Stimulated activated CD4-positive, alpha-beta T cell treated with anti-CD3 and anti-CD28 coated beads, Interleukin-1b, Interleukin-23, amount 100 ng/mL, for 1 hour (primary cell): ENCODE measurements at places on chromosomes 5 and 9.
A peak's percentile ranks its signal among the peaks of the same experiment; 100 is the strongest.

- no peak for DNase-seq
Measured at GRCh38 chr5:94901191-94901979, 282.9 kb downstream of the SLF1 start.

DNA sequence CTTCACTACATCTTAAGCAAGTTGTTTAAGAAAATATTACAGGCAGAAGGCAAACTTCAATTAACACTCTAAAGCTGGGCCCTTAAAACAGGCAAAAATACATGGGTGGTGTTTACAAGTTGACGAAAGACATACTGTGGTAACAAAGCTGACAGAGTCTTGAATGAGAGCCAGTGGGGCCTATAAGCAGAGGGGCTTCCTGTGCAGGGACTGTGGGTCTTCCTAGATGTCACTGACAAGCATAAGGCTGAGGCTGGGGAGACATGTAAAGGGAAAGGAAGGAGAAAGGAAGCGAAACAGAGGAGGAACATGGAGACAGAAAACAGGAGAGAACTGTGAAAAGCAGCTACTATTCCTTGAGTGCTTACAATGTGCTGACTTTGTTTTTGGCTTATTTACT is 308.0 kb upstream of the RPS23 start:
- no peak for DNase-seq

GRCh38 chr5:143932584-143932983 is 120.6 kb downstream of the HMHB1 start:
- DNase-seq: no peak

GRCh38 chr9:36461323-36461722 is 61.3 kb upstream of the RNF38 start:
- DNase-seq: no peak

DNA sequence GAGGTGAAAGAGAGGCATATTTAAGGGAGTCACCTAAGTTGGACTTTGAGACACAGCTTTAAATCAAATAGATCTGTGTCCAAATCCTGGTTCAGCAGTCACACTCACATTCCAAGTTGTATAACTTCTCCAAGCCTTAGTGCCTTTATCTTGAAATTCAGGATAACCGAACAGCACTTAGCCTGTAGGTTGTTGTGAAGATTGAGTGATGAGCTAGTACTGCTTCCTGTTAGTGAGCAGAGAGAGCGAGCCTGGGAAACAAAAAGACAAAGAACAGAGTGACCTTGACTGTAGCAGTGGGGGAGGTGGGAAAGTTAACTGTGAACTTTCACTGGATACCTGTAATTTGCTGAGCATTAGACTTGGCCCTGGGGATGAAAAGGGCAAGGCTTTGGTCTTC is 22.4 kb downstream of the MAML1 start:
- no peak for DNase-seq

DNA sequence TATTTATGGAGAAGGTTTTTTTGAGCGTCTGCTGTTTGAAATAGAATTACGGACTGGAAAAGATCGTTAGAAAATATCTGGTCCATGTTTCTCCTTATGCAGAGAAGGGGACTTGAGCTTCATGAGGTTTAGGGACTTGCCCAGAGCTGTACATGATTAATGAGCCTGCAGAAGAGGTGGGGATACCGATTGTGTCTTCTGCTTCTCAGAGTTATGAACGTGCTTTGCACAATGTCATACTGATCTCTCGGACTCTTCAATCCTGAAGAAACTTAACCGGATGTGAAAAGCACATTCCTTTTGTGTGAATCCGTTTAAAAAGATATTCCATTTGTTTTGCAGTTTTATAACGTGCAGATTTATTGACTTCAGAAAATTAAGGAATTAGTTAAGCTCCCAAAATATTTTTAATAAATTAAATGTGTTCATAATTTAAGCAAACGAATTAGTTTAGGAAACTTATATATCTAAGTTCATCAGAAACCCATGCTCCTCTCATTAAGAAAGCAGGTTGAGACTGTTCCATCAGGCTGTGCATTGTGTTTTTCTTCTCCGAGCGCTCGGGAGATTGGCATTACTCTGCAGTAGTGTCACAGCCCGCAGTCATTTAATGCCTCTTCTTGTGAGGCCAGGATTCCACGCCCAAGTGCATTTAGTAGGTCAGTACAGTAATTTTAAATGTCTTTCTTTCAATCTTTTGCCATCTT is 40.8 kb upstream of the MEF2C start:
- DNase-seq: no peak

- no peak for DNase-seq
Measured at GRCh38 chr9:77092536-77092935, 73.1 kb downstream of the FOXB2 start.

GRCh38 chr5:151110122-151110681 is 29.4 kb upstream of the TNIP1 start:
- DNase-seq: no peak

DNA sequence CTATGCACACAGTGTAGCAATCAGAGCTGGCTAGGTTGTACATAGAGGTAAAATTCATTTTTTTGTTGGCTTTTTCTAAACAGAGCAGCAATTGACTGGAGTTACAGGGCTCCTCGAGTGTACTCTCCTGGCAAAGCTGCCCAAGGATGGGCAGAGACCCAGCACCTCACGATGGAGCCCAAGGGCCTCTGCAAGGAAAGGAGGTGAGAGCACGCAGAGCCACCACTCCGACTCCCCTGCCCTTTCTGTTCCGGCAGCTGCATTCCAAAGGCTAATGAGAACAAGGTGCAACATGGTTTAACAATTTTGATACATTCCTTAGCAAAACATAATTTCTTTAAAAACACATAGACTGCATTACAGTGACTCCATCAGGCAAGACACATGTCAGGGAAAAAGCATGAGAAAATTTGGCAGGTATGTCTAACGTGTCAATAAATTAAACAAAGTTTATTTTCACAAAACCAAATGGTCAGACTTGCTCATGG is 47.5 kb downstream of the SAXO1 start:
- no peak for DNase-seq

GRCh38 chr5:135643881-135644766 is 65.3 kb upstream of the CXCL14 start:
- DNase-seq: no peak

DNA sequence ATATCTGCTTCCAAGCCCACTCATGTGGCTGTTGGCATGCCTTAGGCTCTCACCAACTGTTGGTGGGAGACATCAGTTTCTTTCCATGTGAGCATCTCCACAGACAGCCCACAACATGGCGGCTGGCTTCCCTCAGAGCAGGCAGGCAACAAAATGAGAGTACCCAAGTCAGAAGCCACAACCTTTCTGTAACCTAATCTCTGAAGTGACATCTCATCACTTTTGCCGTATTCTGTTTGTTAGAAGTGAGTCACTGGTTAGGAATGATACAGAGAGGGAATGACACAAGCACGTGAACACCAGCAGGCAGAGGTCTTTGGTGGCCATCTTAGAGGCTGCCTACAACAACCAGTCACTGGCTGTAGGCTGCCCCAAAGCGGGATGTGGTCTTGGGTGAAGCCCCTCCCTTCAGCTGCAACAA is 88.6 kb upstream of the RASGRF2 start:
- no peak for DNase-seq

GRCh38 chr5:1966461-1966860 is 83.7 kb upstream of the IRX4 start:
- DNase-seq: no peak

DNA sequence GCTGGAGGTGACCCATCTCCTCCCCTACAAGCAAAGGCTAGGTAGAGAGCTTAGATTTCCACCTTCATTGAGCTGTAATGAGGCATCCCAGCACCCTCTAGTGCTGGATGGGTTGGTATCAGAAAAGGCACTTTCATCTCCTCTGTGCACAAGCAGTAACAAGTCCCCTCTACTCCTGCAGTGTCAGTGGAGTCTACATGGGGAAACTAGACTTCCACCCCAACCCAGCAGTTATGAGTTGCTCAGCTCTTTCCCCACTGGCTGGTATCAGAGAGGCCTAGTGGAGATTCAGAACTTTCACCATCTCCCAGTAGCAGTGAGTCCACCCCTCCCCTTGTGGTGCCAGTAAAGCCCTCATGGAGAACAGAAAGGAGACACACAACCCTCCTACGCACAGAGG is 17.9 kb downstream of the FCN1 start:
- no peak for DNase-seq

- no peak for DNase-seq
Measured at GRCh38 chr9:138052635-138053320, 175.2 kb downstream of the CACNA1B start.

- no peak for DNase-seq
Measured at GRCh38 chr5:141199359-141200235, at the start of gene PCDHB11. TSS of gene PCDHB11 (plus strand) at chr5:141199627. CDS start at chr5:141199775, 148 bp downstream.

GRCh38 chr9:126523611-126524111 is 90.1 kb upstream of the LMX1B start:
- no peak for DNase-seq

GRCh38 chr9:79610019-79610631 is 38.4 kb downstream of the TLE4 start:
- no peak for DNase-seq

- DNase-seq: no peak
Measured at GRCh38 chr5:82523633-82524032, 245.5 kb upstream of the RPS23 start.

DNA sequence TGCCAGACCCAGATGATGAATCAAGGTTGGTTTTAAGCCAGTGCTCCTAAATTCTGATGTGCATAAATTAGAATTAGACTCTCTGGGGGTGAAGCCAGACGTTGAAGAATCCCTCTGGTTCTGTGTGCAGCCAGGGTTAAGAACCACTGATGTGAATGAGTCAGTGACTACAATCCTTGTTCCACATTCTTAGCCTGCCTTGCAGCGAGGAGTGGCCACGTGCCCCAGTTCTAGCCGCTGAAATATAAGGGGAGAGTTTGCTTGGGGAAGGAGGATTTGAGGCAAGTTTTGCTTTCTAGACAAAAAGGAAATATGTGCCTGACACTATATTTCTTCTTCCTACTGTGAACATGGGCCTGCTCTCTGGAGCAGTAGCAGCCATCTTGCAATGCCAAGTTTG is 34.2 kb upstream of the MSH3 start:
- DNase-seq: no peak

GRCh38 chr5:19605846-19606407 is 382.1 kb downstream of the CDH18 start:
- DNase-seq: no peak

- no peak for DNase-seq
Measured at GRCh38 chr5:1480217-1480616, 35.0 kb upstream of the SLC6A3 start.

GRCh38 chr5:139149477-139150199 is 48.5 kb downstream of the SIL1 start:
- no peak for DNase-seq

GRCh38 chr5:178067755-178068154 is 45.6 kb upstream of the N4BP3 start:
- no peak for DNase-seq

GRCh38 chr9:22097707-22098106 is 88.6 kb upstream of the CDKN2B start:
- no peak for DNase-seq

GRCh38 chr5:112372543-112372942 is 46.5 kb downstream of the EPB41L4A start:
- no peak for DNase-seq

GRCh38 chr9:92979283-92980056 is 32.1 kb downstream of the FGD3 start:
- DNase-seq: no peak

DNA sequence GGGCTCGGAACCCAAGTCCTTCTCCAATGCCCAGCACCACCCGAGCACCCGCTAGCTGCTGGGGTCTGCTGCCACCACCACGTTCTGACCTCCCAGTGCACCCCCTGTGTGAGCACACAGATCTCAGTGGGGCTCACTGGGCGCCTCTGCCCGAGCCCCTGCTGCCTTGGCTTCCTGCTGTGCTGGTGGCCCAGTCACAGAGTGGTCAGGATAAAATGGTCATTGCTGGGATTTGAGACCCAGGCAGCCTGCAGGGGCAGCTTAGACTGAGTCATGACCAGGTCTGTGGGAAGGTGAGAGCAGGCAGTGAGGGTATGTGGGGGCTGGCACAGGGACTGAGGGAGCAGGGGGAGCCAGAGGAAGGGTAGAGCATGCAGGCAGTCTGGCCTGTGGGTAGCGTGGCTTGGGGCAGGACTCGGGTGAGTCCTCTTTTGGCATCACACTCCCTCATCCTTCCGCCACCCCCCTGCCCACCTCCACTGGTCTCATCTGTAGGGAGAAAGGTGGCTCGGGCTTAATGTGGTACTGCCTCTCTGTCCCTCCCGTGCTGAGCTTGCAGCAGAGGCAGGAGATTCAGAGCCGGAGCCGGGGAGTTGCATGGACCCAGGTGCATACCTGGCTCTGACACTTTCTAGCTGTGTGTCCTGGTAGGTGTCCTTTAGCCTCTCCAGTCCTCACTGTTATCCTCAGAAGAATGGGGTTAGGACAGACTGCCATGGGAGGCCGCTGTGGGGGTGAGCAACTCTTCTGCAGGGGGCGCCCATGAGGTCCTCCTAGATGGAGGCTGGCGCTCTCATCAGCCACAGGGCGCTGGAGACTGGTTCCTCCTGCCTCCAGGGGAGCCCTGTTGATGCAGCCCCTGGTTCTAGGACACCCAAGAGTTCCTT is 32.1 kb downstream of the USP20 start:
- no peak for DNase-seq

GRCh38 chr9:34591248-34591916 is 1.9 kb upstream of the CNTFR start:
- DNase-seq: peak; percentile 72

DNA sequence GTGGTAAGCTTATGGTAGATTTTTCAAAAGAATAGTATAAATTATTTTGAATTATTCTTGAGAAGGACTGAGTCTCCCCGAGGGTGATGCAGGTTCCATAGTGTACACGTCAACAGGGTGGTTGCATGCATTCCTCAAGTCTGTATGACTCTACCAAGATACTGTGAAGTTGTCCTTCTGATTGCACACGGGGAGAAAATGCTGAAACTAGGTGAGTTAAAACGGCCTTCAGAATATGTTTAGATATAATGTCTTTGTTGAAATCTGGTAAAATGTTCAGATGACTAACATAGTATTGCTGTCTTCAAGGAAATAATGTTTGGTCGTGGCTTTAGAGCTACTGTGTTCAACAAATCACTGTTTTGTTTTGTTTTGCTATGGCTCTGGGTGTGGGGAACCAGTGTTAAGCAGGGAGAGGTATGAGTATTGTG is 22.4 kb upstream of the TNFAIP8 start:
- no peak for DNase-seq

- DNase-seq: no peak
Measured at GRCh38 chr9:18976709-18977531, 56.1 kb downstream of the SAXO1 start.

DNA sequence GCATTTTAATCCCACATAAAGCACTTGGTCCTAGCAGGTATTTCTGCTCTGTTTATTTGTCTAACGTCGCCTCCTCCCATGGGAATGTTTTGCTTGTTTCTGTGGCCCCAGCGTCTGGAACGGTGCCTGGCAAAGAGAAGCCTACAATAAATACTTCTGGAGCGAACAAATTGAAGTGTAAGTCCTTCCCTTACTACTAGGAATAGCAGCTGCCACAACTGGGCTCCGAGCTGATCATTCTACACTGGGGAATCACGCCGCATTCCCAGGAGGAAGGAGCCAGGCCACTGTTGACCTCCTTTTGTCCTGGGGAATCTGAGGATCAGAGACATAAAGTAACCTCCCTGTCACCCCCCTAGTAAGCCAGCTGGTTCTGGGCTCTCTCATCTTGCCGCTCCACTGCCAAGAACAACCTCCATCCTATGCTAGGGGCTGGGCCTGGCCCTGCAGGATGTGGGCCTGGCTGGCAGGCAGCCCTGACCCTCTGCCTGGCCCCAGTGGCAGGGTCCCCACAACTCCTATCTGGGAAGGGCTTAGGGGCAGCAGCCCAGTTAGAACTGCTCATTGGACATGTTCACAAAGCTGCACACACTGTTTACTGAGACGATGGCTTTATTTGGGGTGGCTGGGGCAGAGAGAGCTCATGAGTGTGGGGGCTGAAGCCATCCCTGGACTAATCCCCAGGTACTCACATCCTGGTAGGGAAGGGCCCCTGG is 82.8 kb downstream of the GTF3C4 start:
- DNase-seq: no peak
